H7 (cell line): ENCODE measurements at places on chromosomes 5 and 9.

DNA sequence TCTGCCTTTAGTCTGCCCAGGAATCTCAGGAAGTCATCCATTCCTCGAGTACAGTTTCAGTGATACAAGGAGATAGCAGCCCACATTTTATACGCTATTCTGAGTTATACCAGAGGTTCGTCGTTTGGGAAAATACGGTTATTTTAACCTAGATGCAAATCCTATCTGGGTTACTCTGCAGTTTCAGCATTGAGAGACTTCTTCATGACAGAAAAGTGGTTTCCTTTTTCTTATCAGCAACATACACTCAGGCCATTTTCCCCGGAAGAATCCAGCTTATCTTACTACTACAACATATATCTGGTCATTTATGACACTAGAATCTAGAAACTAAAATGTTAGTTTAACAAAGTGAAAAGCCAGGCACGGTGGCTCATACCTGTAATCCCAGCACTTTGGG is 83.4 kb upstream of the IQGAP2 start:
- no peak for DNase-seq

GRCh38 chr9:82572146-82572545 is 490.8 kb downstream of the RASEF start:
- no peak for DNase-seq

- peak; percentile 21 for DNase-seq
Measured at GRCh38 chr5:160357861-160358411, 12.5 kb downstream of the C1QTNF2 start.

- DNase-seq, result no peak
Measured at GRCh38 chr9:121725008-121725775, 73.8 kb downstream of the DAB2IP start.

- no peak for DNase-seq
Measured at GRCh38 chr9:96391021-96391765, 7.7 kb upstream of the SLC35D2 start.

GRCh38 chr5:127985811-127986325 is 97.7 kb upstream of the SLC12A2 start:
- no peak for DNase-seq

DNA sequence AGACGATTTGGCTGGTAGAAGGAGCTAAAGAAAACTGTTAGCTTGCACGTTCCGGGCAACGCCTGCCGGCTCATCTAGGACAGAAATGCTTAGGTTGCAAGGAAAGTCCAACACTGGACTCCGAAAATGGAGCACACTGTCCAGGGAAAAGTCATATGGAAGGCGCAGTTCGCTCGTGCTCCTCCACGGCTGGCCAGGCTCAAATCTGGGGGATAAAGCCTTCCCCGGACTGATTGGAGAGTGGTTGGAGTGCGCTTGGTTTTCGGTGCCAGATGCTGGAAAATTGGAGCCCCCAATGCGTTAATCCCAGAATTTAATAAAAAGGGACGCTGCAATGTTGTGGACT is 955 bp downstream of the CDH6 start:
- no peak for DNase-seq

- no peak for DNase-seq
Measured at GRCh38 chr9:75149841-75150241, 61.5 kb downstream of the OSTF1 start.

GRCh38 chr9:27771803-27772545 is 198.7 kb upstream of the C9orf72 start:
- peak; percentile 23 for DNase-seq

- peak; percentile 41 for DNase-seq
Measured at GRCh38 chr9:35749515-35750255, 598 bp downstream of the RGP1 start.

GRCh38 chr5:175347027-175347426 is 97.0 kb downstream of the DRD1 start:
- DNase-seq, result peak; percentile 26

DNA sequence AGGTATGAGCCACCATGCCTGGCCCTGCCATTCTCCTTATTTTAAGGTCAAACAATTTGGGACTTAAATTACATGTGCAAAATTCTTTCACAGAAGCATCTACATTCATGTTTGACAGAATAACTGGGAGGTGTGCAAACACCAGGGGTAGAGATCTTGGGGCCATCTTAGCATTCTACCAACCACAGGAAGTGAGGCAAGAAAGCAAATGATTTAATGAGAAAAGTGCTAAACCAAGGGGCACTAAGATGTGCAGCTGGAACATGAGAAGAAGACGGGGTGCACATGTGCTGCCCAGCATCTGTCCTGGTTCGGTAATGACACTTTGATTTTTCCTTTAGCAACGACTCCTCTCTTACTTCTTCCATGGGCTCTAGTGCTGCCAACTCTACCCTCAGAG is 1.2 kb upstream of the F12 start:
- DNase-seq, result no peak
